Bronchial epithelial cell (primary cell): ENCODE measurements at places on chromosomes 5 and 9.

DNA sequence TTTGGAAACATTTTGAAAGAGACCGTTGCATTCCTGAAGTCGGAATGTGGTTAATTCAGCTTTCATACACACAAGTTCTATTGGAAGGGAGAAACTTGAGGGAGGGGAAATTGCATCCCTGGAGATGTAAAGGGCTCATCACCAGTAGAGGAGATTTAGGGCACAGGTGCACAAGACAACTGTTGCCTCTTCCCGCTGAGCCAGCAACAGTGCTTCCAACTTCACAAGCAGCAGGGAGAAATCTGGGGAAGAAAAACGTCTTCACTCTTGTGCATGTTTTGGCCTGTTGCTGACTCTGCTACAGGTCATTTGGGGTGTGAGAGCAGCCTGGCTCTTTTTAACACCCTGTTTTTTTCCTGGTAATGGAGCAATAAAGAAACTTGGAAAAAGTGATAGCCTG lies 277.9 kb downstream of the GAS1 start:
- DNase-seq, result peak; percentile 58

GRCh38 chr5:160390787-160391696 lies 8.8 kb downstream of the FAM200C start:
- DNase-seq, result peak; percentile 26

GRCh38 chr5:134426361-134426760 lies 14.7 kb upstream of the CDKN2AIPNL start:
- DNase-seq, result no peak

GRCh38 chr9:17280350-17281012 lies 145.6 kb downstream of the CNTLN start:
- no peak for DNase-seq

- no peak for DNase-seq
These were observed 55.1 kb downstream of the KIF4B start for GRCh38 chr5:155068616-155069100.

DNA sequence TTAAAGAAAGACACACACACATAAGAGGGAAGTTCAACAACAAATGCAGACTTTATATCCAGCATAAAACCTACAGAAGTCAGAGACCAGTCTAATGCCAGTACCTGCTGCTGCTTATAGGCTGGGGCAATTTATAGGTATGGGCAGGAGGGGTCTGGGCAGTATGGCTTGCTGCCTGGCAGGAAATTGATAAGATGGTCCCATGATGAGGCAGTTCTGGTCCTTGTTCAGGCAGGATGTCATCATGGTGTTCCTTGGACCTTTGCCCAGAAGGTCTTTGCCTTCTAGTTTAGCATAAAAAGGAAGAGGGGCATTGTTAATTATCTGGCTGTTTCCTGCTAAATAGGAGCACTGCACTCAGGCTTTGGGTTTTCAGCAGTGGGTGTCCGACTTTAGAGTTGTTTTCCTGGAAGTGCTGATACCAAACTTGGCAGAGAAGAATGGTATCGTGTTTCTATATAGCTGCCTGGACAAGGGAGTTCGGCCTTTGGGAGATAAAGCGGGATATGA lies 10.4 kb upstream of the PDCD1LG2 start:
- DNase-seq, result peak; percentile 50

DNA sequence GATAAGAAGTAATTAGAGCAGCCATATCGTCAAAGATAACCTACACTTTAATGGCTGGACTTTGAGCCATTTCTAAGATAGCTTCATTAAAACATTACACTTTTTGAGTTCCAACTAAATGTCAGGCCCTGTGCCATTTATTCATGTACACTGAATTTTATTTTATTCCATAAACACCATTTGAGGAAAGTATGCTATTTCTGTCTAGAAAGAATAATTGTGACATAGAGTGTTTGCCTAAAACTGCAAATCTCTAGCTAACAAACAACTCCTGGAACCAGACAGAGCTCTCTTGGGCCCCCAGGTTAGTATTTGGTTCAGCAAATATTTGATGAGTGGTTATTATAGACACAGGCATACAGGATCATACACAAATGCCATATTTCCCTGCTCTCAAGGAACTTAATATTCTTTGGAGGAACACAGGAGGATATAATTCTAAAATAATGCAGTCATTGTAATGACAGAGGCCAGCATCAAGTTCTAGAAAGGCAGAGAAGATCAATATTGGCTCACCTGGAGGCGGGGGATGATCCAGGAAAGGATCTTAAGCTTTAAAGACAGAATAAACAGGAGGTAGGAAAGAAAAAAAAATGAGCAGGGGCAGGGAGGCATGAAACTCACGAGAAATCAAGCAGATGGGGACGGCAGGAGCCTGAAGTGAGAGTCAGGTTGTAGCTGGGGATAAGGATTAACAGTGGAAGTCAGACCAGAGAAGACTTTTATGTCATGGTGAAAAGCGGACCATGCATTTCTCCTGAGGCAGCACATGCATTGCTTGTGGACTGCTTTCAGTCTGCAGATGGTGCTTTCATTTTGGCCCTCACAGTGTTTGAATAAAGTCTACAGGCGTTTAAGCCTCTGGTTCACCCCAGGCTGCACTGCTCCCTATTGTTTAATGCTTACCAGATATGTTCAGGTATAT lies 127.7 kb downstream of the GCNT1 start:
- no peak for DNase-seq

GRCh38 chr9:20490246-20490834 lies 132.0 kb downstream of the MLLT3 start:
- DNase-seq, result peak; percentile 55

GRCh38 chr5:149242339-149242738 lies 29.3 kb upstream of the AFAP1L1 start:
- no peak for DNase-seq

GRCh38 chr9:27519466-27520465 lies 4.3 kb upstream of the IFNK start:
- DNase-seq, result peak; percentile 96

DNA sequence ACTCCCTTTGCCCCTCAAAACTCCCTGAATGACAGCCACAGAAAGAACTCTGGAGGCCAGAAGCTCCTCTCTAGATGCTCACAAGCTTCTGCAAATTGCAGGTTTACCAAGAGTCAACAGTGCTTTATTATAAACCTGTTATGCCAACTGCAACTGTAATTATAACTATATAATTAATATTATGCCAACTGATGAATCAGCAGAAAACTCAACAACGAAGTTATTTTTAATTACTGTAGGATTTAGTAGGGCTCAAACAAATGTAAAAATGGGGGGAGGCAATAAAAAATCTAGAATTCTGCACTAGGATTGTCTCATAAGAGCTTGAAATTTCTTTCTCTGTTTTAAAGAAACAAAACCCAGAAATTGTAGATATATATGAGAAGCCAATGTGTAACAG lies 37.0 kb upstream of the OR2K2 start:
- DNase-seq, result no peak

DNA sequence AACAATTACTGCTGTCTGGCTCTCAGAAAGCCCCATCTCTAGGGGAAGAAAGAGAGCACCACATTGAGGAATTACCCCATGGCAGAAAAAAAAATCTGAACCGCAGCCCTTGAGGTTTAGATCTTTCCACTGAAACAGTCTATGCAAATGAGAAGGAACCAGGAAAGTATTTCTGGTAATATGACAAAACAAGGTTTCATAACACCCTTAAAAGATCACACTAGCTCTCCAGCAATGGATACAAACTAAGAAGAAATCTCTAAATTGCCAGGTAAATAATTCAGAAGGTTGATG lies 427.1 kb downstream of the PRELID2 start:
- no peak for DNase-seq

DNA sequence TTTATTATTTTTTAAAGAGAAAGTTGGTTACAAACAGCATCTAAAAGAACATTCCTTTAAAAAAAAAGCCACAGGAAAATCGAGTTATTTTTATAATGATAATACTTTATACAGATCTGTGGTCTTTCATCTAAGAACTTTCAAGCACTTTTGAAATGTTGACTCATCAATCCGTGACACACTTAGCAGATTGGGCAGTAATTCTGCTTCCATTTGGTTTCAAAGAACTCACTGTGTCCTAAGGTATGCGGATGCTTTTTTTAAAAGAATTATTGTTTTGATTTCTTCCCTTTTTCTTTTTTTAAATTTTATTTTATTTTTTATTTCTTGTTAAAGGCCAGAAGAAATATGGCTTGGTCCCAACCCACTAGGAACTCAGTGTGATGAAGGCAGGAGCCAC lies 147.8 kb downstream of the AOPEP start:
- peak; percentile 82 for DNase-seq

DNA sequence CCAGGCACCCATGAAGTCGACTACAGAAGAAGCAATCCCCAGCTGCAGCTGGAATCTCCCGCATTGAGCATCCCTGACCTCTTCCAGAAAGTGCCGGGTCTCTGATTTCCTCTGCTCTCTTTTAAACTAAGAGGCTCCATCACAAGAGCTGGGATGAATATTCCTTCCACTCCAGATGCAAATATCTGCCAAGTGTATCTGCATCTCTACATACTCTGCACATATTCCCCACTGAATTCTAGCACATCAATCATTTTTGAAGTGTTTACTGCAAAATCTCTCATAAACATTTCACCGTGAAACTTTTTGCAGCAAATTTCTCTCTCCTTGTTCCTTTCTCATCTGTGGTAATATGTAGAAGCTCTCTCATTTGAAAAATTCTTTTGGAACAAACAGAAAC lies 161.5 kb downstream of the GABRB2 start:
- no peak for DNase-seq

- no peak for DNase-seq
These were observed 22.7 kb downstream of the WHRN start for GRCh38 chr9:114482593-114482992.

- DNase-seq, result no peak
These were observed 424.0 kb downstream of the SH3GL2 start for GRCh38 chr9:18002718-18003438.

DNA sequence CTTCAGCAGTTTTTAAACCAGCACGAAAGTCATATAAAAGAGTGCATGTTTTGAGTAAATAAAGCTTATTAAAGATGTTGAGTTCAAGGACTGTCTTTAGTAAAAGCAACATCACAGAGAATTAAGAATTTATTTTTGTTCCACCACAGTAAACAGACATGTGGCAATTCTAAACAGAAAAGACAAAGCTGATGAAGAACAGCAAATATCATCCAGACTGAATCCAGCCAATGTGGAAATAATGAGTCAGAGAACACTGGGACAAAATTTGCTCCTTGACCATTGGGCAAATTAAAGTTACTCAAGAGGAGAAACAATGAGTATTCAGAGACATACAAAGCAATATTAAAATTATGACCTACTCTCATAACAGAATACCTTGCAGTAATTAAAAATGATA lies 28.8 kb downstream of the OR2K2 start:
- peak; percentile 67 for DNase-seq

DNA sequence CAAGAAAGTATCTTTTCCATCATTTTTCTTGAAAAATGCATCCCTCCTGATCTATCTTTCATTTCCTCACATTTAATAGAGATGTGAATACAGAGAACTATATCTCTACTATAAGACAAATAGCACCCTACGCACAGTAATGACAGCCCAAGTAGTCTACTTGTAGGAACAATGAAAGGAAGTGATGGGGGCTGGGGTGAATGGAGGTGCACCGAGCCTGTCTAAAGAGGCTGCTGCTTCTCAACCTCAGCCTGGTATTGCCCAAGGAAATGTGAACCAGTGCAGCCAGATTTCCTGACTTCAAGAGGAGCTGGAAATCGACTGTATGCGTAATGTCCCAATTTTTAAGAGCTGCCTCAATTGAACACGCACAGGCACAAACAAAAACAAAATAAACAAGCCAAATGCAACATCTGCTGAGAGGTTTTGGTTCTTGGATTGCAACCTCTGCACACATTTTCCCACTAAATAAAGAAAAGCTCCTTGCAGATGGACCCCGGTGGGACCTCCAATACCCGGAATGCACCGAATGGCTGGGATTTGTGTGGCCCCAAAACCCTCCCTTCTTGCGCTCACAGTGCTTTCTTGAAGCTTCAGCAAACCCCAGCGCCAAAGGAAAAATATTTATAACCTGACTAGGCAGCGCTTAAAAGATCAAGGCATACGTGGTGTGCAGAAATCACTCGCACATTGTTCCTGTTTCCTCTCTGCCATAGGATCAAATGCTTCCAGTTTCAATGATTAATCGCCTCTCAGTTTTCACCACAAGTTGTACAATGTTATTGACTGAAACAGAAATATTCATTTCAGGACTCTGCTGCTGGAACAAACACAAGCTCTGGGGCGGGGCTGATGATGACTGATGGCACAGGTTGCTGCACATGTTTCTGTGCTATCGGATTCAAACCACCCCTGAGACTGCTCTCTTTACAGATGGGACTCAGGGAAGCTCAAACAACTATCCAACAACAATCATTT lies 68.3 kb downstream of the KCNIP1 start:
- peak; percentile 45 for DNase-seq

- DNase-seq, result peak; percentile 23
These were observed 52.4 kb downstream of the GPR21 start for GRCh38 chr9:123085916-123086315.

DNA sequence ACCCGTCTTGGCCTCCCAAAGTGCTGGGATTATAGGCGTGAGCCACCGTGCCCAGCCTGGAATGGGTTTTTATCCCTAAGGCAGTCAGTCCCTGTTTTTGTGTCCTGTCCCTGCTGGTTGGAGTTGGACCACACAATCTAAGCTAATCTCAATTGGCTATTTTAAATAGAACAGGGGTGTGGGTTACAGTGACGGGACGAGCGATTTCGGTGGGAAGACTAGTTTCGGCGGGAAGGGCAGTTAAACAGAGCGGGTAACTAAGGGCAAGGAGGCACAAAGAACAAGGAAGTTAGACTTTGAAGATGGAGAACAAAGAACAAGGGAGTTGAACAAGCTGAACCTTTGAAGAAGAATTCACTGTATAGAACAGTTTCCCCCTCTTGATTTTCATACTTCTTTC lies 1.4 kb downstream of the GTF3C5 start:
- DNase-seq, result no peak

DNA sequence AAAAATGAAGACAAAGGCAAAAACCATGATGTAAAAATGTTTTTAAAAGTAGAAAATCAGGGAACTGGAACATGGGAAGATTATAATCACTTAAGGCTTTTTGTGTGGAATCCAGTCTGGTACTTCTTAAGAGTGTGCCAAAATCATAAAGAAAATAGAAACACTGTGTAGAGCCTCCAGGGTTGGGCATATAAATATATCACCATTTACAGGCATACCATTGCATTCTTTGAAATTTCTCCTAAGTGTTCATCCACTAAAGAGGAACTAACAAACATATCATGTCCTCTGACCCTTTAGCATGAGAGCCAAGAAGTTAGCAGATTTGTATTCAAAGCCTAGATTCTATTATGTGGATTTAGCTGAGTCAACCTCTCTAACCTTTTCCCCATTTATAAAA lies 93.3 kb downstream of the SLF1 start:
- DNase-seq, result no peak

GRCh38 chr9:93228453-93228852 lies 44.5 kb downstream of the WNK2 start:
- DNase-seq, result no peak

DNA sequence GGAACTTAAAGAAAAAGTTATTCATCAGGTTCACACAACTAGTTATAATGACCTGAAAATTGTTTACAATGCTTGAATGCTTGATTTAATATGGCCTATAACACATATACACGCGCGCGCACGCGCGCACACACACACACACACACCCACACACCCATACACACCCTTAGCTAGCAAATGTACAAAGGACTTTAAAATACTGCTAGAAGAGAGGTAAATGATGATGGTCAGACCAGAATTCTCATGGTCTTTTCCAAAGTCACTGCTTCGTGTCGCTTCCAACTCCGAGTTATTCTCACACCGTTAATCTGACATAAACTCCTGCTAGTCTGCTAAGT lies 5.9 kb downstream of the LSM11 start:
- no peak for DNase-seq

- no peak for DNase-seq
These were observed 59.9 kb downstream of the NPR3 start for GRCh38 chr5:32771037-32771436.

- DNase-seq, result peak; percentile 52
These were observed 18.6 kb upstream of the MOB3B start for GRCh38 chr9:27548055-27548741.
